ENCODE measurements at places on chromosomes 1 and 21. TPM values are rescaled to one million over a fixed set of nuclear protein-coding genes. Genes with fewer than 3 reads are reported as not detected.

OR2T35 gene
- not detected for polyA plus RNA-seq

PRDM16 gene
- not detected for polyA plus RNA-seq

OR2T1 gene
- polyA plus RNA-seq, result not detected

WNT2B gene
- polyA plus RNA-seq, result 1.3 TPM

IL24 gene
- not detected for polyA plus RNA-seq

TRABD2B gene
- 6.1 TPM for polyA plus RNA-seq

UBL4B gene
- polyA plus RNA-seq, result not detected

FMO4 gene
- not detected for polyA plus RNA-seq

HS2ST1 gene
- polyA plus RNA-seq, result 14.2 TPM

LCE1A gene
- polyA plus RNA-seq, result not detected

PTPRC gene
- polyA plus RNA-seq, result 1.3 TPM

SYTL1 gene
- polyA plus RNA-seq, result not detected

PYHIN1 gene
- polyA plus RNA-seq, result not detected

SPRR2G gene
- polyA plus RNA-seq, result not detected

S100A7A gene
- not detected for polyA plus RNA-seq

THRAP3 gene
- 44.4 TPM for polyA plus RNA-seq

SLFNL1 gene
- polyA plus RNA-seq, result 0.26 TPM

CD1E gene
- polyA plus RNA-seq, result not detected

CD84 gene
- not detected for polyA plus RNA-seq

KCNH1 gene
- polyA plus RNA-seq, result 4.6 TPM

GUCA2B gene
- not detected for polyA plus RNA-seq

DDR2 gene
- polyA plus RNA-seq, result 1.1 TPM

PLA2G2F gene
- not detected for polyA plus RNA-seq

CYP2J2 gene
- polyA plus RNA-seq, result 0.52 TPM

SPRR5 gene
- polyA plus RNA-seq, result not detected

PCSK9 gene
- 4.3 TPM for polyA plus RNA-seq

IQCC gene
- not detected for polyA plus RNA-seq

LRRC39 gene
- polyA plus RNA-seq, result 4.7 TPM

MIXL1 gene
- polyA plus RNA-seq, result not detected

CTSE gene
- not detected for polyA plus RNA-seq

Data from Purkinje cell (primary cell).